ENCODE measurements at places on chromosomes 3 and 15. TPM values are rescaled to one million over a fixed set of nuclear protein-coding genes. Genes with fewer than 3 reads are reported as not detected.
A peak's percentile ranks its signal among the peaks of the same experiment; 100 is the strongest.

Gene TMC3
- total RNA-seq = not detected

GRCh38 chr3:46681856-46682540 lies 11.5 kb downstream of the ALS2CL start:
- H3K4me3 ChIP-seq = no peak overlapping the region
- no peaks in the 10 kb centered on the region for H3K27me3 ChIP-seq
- no peaks in the 10 kb centered on the region for H3K36me3 ChIP-seq
- no peaks in the 10 kb centered on the region for H3K4me1 ChIP-seq
- no peak for DNase-seq

Gene OXSR1
- 42.0 TPM for total RNA-seq

Gene RFTN1
- total RNA-seq = 87.3 TPM

Gene PLAAT1
- not detected for total RNA-seq

GRCh38 chr3:192957441-192958021 lies 39.9 kb upstream of the MB21D2 start:
- H3K27me3 ChIP-seq = no peaks in the 10 kb centered on the region
- peak; percentile 53 for DNase-seq
- H3K36me3 ChIP-seq = no peaks in the 10 kb centered on the region
- H3K4me1 ChIP-seq = no peaks in the 10 kb centered on the region
- no peak overlapping the region for H3K4me3 ChIP-seq

DNA sequence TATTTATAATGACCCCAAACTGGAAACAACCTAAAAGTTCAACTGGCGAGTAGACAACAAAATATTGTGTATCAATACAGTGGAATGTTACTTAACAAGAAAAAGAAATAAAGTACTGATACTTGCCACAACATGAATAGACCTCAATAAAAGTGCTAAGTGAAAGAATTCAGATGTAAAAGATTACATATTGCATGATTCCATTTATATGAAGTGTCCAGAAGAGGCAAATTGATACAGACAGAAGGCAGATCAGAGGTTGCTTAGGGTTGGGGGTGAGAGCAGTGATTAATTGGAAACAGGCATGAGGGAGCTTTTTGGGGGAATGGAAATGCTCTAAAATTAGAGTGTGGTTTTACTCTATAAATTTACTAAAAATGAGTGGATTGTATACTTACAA lies 183.3 kb downstream of the SATB1 start:
- no peak overlapping the region for H3K27ac ChIP-seq
- H3K4me3 ChIP-seq = no peak overlapping the region
- DNase-seq = no peak
- H3K4me1 ChIP-seq = no peaks in the 10 kb centered on the region
- H3K36me3 ChIP-seq = no peaks in the 10 kb centered on the region
- H3K27me3 ChIP-seq = no peaks in the 10 kb centered on the region

DNA sequence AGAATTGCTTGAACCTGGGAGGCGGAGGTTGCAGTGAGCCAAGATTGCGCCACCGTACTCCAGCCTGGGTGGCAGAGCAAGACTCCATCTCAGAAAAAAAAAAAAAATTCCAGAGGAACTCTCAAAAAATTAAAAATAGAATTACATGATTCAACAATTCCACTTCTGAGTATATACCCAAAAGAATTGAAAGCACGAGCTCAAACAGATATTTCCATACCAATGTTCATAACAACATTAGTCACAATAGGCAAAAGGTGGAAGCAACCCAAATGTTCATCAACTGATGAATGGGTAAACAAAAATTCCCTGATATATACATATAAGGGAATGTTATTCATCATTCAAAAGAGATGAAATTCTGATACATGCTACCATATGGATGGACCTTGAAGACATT lies 16.9 kb upstream of the MORF4L1 start:
- no peaks in the 10 kb centered on the region for H3K36me3 ChIP-seq
- no peaks in the 10 kb centered on the region for H3K27me3 ChIP-seq
- H3K4me3 ChIP-seq = no peak overlapping the region
- no peaks in the 10 kb centered on the region for H3K4me1 ChIP-seq

DNA sequence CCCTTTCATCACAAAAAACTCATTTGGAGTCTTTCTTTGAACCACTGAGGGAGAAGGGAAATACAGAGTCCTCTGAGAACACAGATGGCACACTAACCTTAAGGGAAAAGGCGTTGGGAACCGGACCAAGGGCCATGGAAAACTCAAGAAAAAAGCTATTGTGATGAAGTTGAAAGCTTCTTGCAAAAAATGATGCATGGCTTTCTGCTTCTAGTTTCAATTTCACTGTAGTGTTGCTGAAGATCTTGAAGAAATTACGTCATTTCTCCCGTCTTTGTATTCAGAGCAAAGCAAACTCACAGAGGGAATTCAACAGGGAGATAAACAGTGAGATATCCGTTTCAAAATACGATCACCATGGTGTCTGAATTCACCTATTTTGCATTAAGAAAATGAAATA lies 642.3 kb upstream of the ADAMTS9 start:
- H3K4me1 ChIP-seq = peaks cover 2% of the 10 kb centered on the region
- H3K27me3 ChIP-seq = no peaks in the 10 kb centered on the region
- no peak for DNase-seq
- H3K27ac ChIP-seq = no peak overlapping the region
- no peaks in the 10 kb centered on the region for H3K36me3 ChIP-seq
- H3K4me3 ChIP-seq = no peak overlapping the region

- no peaks in the 10 kb centered on the region for H3K36me3 ChIP-seq
- H3K4me3 ChIP-seq = no peak overlapping the region
- H3K27ac ChIP-seq = no peak overlapping the region
- no peak for DNase-seq
- no peaks in the 10 kb centered on the region for H3K4me1 ChIP-seq
These were observed 2.3 kb upstream of the GP5 start for GRCh38 chr3:194401346-194401745.

Gene HHATL
- not detected for total RNA-seq

Gene TEX264
- 18.2 TPM for total RNA-seq

DNA sequence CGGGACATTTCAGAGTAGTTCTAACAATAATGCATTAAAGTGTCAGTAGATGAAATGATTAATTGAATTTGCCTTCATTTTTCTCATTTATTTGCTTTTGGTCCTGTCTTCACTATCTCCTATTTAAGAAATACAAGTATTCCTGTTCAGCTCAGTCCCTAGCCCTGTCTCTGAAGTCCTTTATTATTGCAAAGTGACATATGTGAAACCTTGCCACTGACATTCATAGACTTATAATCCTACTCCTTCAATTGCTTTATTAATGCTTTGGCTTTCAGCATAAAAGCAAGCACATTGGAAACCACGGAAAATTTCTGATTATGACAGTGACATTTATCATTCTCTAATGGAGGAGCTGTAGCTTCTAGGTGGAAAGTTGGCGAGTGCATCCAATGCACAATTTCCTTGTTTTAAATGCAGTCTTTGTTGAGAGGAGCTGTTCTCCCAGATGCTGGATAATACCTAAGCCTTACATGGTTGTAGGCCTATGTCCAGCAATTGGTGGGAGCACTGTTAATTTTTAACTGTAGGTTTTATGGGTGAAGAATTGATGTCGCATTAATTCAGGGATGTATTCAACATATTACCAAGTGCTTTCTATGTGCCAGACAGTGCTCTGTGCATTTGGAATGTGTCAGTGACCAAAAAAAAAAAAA lies 337.8 kb downstream of the FEZF2 start:
- no peak overlapping the region for H3K4me3 ChIP-seq
- no peak overlapping the region for H3K27ac ChIP-seq
- no peaks in the 10 kb centered on the region for H3K36me3 ChIP-seq
- no peaks in the 10 kb centered on the region for H3K27me3 ChIP-seq

DNA sequence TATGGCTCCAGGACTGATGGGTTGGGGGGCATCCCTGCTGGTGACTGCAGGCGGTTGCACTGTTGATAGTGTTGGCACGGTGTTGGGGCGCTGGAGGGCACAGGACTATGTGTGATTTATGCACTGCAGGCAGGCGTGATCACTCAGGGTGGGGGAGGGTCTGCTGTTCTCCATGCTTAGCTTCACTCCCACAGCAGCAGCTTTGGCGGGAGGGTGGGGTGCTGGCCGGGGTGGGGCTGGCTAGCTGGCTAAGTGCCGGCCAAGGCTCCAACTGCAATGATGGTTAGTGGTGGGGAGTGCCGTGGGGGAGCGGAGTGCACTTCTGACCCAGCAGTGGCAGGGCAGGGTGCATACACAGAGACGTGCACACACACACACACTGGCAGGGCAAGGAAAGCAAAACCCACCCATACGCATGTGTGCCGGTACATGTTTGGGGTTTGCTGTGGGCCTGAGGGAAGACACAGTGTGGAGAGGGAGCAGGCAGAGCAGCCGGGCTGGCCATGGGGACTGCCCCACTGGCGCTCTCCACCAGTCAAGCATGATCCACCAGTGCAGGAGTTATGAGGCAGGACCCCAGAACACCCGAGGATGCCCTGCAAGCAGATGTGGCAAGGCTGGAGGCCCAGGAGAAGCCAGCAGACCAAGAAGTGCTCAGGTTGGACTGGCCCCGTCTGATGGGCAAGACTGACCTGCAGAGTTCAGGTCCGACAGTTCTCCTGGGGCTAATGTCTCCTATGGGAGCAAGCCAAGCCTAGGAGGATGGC lies 16.5 kb upstream of the FGF7 start:
- no peak overlapping the region for H3K4me3 ChIP-seq
- DNase-seq = peak; percentile 59
- H3K4me1 ChIP-seq = no peaks in the 10 kb centered on the region
- no peaks in the 10 kb centered on the region for H3K36me3 ChIP-seq

GRCh38 chr15:75929799-75930565 lies 26.3 kb downstream of the FBXO22 start:
- H3K4me1 ChIP-seq = no peaks in the 10 kb centered on the region
- H3K4me3 ChIP-seq = no peak overlapping the region
- peaks cover 5% of the 10 kb centered on the region for H3K36me3 ChIP-seq
- H3K27me3 ChIP-seq = no peaks in the 10 kb centered on the region

Gene PRR20G
- not detected for total RNA-seq

Gene ANP32A
- 106 TPM for total RNA-seq

Gene CPNE9
- total RNA-seq = not detected

DNA sequence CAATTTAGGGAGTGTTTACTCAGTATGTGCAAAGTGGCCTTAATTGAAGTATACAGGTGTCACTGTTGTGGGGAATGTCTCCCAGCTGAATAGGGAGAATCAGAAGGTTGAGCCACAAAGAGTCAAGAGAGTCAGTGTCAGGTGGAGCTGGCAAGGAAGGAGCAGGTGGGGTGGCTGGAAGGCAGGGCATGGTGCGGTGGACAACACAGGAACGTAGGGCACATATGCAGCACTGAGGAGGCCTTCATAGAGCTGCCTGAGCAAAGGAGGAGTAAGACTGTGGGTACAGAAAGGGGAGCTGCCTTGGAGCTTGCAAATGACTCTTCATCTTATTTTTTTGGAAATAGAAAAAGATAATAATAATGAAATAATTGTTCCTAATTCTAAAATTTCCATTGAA lies 20.0 kb downstream of the ARHGEF3 start:
- H3K4me3 ChIP-seq = no peak overlapping the region
- no peaks in the 10 kb centered on the region for H3K4me1 ChIP-seq
- H3K27ac ChIP-seq = no peak overlapping the region
- no peaks in the 10 kb centered on the region for H3K27me3 ChIP-seq
- no peak for DNase-seq

Gene IL17RC
- 25.6 TPM for total RNA-seq

Gene SLCO2A1
- 96.8 TPM for total RNA-seq

Measured in aorta (tissue), 5 donors.